PC-3 (cell line): ENCODE measurements at places on chromosomes 1 and 21. TPM values are rescaled to one million over a fixed set of nuclear protein-coding genes. Genes with fewer than 3 reads are reported as not detected.

The KRTAP19-4 gene
- not detected in 2 replicates for total RNA-seq

The TMPRSS15 gene
- total RNA-seq: 0.12 TPM in 1 of 2 replicates, not detected in the other

The TNFRSF4 gene
- total RNA-seq: 0.11 and 0.17 TPM in 2 replicates

The RASAL2 gene
- 7.9 and 11.3 TPM in 2 replicates for total RNA-seq

DNA sequence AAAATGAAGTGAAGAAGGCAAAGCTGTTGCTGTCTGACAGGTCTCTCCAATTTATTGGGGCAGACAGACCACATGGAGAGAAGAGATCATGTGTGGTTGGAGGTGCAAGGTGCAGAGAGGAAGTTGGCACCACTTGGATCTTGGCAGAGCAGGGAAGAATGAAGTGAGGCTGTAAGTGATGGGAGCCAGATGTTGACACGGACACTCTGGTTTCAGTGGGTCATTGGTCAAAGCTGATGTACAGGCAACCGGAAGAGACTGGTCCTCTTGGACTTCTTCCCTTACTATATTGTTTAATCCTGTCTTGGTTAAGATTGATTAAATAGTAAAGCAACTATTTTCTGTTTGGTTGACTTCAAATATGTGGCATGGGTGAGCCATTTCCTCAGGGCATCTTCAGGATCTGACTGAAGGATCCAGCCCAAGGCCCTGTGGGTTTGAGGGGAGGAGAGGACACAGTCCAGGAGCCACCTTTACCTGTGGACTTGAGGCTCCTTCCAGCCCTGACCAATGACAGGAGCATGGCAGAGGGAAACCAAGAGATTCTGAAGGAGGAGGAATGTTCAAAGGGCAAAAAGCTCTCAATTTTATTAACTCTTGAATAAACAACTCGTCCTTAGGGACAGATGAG, 49.4 kb downstream of the NENF start:
- H3K27me3 ChIP-seq: no peaks in the 10 kb centered on the region
- DNase-seq: no peak
- H3K36me3 ChIP-seq: no peaks in the 10 kb centered on the region
- H3K4me1 ChIP-seq: peaks cover 63% of the 10 kb centered on the region

DNA sequence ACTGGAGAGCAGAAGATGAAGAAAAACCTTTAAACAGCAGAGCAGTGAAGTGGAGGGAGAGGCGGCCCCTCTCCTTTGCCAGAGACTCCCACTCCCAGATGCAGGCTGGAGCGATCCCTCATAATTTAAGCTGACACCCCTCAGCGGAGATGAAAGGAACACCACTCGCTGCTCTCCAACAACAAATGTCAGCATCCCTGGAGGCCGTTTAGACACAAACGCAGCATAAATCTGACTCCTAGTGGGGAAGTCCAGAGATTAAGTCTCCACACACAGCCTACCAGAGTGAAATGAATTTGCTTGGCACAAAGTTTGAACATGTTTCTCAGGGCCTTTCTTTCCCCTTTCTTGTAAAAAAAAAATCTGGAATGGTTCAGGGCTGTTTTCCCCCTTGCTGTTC, 137.8 kb downstream of the LMX1A start:
- DNase-seq: no peak
- H3K27me3 ChIP-seq: no peaks in the 10 kb centered on the region
- H3K4me3 ChIP-seq: no peak overlapping the region

DNA sequence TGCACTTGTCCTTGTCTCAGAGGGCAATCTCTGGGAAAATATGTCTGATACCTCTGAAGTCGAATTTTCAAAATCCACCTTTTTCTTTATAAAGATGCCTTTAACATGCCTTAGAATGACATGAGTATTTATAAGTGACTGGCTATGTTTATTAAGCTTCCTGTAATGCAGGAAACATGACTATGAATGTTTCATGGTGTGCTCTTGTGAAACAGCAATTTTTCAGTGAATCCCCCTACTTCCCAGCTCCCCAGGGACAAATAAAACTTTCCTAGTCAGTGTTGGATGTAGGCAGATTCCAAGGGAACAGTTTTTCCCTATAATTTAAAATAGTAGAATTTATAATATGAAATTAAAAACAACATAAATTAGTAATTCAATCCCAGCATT, 437.0 kb downstream of the LMO4 start:
- no peak overlapping the region for H3K4me3 ChIP-seq
- peaks cover 6% of the 10 kb centered on the region; the same call in 1 of the 2 replicates for H3K4me1 ChIP-seq
- no peaks in the 10 kb centered on the region for H3K27me3 ChIP-seq
- H3K36me3 ChIP-seq: no peaks in the 10 kb centered on the region
- H3K27ac ChIP-seq: no peak overlapping the region
- DNase-seq: peak; percentile 1

- H3K27me3 ChIP-seq: no peaks in the 10 kb centered on the region
- no peak for DNase-seq
- peaks cover 30% of the 10 kb centered on the region for H3K36me3 ChIP-seq
- H3K4me1 ChIP-seq: no peaks in the 10 kb centered on the region
- no peak overlapping the region for H3K27ac ChIP-seq
These were observed 9.5 kb downstream of the CDC73 start for GRCh38 chr1:193131266-193131860.

- H3K27me3 ChIP-seq: no peaks in the 10 kb centered on the region
- DNase-seq: no peak
- H3K4me1 ChIP-seq: peaks cover 14% of the 10 kb centered on the region
These were observed 38.2 kb upstream of the RIPK4 start for GRCh38 chr21:41805038-41805437.

- peaks cover 6% of the 10 kb centered on the region; the same call in 1 of the 2 replicates for H3K4me1 ChIP-seq
- no peak for DNase-seq
- H3K27me3 ChIP-seq: no peaks in the 10 kb centered on the region
- no peak overlapping the region for H3K27ac ChIP-seq
- no peak overlapping the region for H3K4me3 ChIP-seq
These were observed 189.5 kb downstream of the SIPA1L2 start for GRCh38 chr1:232440325-232441035.

GRCh38 chr1:145711213-145711651, 4.1 kb upstream of the PDZK1 start:
- no peak for DNase-seq
- H3K27ac ChIP-seq: no peak overlapping the region
- H3K36me3 ChIP-seq: no peaks in the 10 kb centered on the region
- H3K4me3 ChIP-seq: no peak overlapping the region
- H3K27me3 ChIP-seq: no peaks in the 10 kb centered on the region

- no peak for DNase-seq
- no peaks in the 10 kb centered on the region for H3K4me1 ChIP-seq
- no peak overlapping the region for H3K4me3 ChIP-seq
- no peaks in the 10 kb centered on the region for H3K36me3 ChIP-seq
- H3K27ac ChIP-seq: no peak overlapping the region
These were observed 47.1 kb downstream of the C8A start for GRCh38 chr1:56901716-56902115.

DNA sequence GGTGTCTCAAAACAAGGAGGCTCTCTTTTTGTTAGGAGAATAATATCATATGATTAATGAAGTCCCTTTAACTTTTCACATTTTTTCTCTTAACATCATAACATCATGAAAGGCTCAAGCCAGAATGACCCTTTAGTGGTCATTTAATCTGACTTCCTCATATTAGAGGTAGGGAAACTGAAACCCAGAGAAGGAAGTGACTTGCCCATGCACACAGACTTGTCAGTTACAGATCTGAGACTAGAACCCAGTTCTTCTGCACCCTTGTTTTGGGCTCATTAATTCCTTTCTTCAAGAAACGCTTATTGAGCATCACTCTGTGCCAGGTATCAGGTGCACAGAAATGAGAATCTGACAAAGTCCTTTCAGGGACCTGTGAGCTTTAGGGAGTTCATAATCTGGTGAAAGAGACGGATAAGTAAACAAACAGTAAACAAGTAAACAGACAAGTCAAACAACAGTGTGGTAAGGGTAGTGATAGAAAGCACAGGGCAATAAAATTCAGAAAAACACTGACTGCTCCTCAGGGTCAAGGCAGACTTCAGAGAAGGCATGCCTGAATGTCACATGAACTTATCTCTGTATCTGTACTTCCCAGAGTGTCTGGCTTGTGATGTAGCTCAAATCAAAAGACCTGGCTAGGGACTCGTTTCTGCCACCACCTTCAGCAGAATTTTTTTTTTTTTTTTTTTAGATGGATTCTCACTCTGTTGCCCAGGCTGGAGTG, 38.3 kb upstream of the OSBPL9 start:
- H3K27ac ChIP-seq: no peak overlapping the region
- H3K27me3 ChIP-seq: no peaks in the 10 kb centered on the region
- no peak overlapping the region for H3K4me3 ChIP-seq
- peaks cover 9% of the 10 kb centered on the region; the same call in 1 of the 2 replicates for H3K4me1 ChIP-seq
- no peaks in the 10 kb centered on the region for H3K36me3 ChIP-seq
